ENCODE measurements at places on chromosomes 3 and 15.

- no peak for DNase-seq
Observed at GRCh38 chr15:47820057-47820746, 102.9 kb downstream of the SEMA6D start.

DNA sequence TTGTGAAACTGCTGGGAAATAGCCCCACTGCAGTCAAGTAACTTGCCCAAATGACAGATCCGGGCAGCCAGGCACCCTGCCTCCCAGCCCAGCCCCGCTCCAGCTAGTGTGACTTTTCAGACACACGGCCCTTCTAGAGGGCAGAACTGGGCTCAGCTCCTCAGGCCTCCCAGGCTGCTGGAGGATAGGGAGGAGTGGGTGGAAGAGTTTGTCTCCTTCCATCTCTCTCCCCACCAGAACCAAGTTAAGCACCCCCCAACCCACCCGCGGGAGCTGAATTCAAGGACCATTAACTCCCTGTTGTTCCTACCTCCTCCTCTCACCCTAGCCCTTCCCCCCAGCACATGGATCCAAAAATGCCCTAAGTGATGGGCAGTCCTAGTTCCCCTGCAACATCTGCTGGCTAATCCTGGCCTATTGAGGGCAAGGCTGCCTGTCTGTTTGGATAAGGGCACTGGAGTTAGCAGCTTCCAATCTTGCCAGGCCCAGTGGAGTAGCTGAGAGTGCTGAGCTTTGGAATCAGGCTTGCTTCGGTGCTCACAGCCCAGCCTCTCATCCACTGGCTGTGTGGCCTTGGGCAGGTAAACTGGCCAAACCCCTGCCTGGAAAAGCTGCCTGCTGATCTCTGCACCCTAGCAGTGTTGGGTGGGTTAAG lies 3.1 kb downstream of the CCDC33 start:
- DNase-seq: no peak

DNA sequence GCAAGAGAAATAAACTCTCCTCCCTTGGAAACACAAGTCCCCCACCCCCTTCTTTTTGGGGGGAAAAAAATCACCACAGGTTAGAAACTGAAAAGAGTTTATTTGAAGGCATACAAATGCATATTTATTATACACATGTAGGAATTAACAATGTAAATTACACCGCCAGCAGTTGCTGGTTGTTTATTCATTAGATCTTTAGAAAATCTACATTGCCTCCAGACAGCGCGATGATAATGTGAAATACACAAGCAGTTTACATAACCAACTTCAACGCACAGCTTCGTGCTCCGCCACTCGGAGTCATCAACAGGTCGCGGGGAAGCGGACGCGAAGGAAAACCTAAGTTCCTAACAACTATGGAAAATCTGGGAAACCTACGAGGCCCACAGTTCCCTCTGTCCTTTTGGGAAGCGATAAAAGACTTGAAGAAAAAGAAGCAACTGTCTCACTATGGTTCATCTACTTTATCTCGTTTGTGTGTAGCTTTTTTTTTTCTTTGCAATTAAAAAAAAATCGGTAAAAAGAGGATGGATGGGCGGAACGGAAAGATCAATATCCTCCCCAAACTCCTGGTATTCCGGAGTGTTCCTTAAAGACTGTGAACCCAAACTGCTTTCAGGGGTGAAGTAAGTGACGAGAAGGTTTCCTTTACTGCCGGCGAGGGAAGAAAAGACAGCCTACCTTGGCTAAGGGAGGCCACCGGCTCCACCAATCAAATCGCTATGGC lies 8.4 kb upstream of the FOXB1 start:
- no peak for DNase-seq

DNA sequence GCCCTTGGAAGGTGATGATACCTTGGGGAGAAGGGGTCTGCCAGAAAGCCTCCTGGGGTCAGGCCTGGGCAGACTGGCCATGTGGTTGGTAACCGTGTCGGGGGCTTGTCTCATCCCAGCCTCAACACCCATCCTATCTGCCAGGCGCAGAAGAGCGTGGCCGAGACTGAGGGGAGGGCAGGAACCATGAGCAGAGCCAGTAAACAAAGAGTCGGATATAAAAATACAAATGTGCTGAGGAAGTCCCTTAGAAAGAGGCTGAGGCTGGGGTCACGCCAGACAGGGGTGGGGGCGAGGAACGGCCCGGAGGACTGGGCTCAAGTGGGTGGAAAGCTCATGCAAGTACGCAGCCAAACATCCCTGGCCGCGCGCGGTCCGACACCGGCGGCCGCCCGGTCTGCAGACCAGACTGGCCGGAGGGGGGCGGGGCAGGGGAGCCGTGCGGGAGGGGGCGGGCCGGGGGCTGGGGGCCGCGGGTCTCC lies 1.9 kb downstream of the CAMK2N2 start:
- no peak for DNase-seq

GRCh38 chr3:67030785-67031740 lies 33.0 kb downstream of the KBTBD8 start:
- DNase-seq: no peak

DNA sequence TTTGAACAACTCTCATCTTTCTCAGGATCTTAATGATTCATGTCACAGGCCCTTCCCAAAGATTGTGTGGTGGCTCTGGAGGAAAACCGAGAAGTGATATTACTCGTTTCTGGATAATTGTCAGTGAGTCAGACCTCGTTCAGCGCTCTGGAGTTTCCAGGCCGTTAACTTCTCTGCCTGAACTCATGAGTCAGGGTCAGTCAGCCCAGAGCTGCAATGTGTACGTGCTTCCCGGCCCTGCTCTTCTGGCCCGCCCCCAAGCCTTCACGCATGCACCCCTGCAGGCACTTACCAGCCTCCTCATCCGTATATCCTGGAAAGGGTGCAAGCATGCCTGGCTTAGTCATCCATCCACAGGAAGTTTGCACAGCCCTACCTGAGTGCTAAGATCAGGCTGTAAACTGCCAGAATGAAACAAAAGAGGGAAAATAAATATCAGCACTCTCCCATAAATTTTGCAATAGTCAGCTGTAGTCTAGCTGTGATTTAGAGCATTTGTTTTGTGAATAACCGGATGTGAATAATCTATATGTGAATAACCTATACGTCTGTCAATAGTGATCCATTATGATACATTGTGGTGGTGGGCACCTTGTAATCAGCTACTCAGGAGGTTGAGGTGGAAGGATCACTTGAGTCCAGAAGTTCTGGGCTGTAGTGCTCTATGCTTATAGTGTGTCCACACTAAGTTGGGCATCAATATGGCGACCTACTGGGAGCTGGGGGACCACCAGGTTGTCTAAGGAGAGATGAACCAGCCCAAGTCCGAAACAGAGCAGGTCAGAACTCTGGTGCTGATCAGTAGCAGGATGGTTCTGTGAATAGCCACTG lies 35.3 kb upstream of the SEMA4B start:
- DNase-seq: peak; percentile 64

DNA sequence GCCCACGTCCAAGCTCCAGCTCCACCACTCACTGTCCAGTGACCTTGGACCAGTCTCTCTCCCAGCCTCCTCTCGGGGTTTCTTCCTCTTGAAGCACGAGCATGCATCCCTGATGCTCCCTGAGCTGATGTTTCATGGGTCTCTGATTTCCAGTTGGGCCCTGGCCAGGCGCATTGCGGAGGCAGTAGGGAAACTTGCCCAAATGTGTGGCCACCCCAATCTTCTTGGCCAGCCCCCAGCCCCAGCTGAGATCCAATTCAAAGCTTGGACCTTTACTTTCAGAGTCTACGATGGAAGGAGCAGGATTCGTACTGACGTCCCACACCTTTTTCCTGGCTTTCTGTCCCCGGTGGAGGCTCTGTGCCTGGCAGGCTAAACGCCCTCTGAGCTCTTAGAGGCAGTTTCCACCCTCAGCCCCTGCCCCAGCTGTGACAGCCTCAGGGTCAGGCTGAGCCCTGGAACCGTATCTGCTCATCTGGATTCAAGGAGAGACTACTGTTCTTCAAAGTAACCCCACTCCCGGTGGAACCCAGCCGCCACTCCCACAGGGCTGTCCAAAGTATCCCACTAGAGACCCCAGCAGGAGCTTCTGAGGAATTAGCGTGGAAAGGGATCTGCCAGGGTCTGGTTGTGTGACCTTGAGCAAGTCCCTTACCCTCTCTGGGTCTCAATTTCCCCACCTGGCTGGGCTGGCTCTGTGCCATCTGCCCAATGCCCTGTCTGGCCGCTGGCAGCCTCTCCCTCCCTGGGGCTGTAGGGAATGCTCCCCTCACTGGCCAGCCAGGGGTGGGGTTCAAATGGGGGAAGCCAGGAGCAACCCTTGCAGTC lies 37.4 kb downstream of the CPN2 start:
- peak; percentile 59 for DNase-seq

DNA sequence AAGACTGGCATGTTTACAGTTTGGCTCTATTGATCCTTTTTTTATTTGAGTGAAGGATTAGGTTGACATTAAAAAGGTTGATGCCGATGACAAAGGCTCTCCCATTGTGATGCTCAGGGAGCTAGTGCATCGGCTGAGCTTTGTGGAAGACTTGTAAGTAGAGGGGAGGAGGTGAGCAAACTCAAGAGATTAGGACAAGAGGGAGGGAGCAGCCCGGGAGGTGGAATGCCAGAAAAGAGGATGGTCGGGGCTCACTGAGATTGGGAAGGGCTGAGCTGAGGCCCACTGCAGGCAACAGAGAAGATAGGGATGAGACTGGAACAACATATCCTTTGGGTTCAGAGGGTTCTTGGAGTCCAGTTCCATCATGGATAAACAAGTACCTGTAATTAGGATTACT lies 26.5 kb upstream of the PSMD6 start:
- no peak for DNase-seq

DNA sequence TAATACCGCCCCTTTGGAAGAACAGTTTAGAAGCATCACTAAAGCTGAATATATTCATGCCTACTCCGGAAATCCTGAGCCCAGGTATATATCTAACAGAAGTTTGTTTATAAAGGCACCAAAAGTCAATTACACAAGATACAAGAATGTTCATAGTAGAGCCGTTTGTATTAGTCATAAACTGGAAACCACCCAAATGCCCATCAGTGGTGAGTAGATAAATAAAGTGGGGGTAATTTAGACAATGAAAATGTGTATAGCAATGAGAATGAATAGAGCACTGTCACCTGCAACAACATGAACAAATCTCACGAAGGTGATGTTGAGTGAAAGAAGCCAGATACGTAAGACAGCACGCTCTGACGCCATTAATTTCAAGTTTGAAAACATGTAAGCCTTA lies 68.3 kb upstream of the GLCE start:
- no peak for DNase-seq

- DNase-seq: no peak
Observed at GRCh38 chr3:190323246-190323626, 990 bp upstream of the CLDN1 start.

- no peak for DNase-seq
Observed at GRCh38 chr3:27526614-27527315, 42.6 kb upstream of the SLC4A7 start.

DNA sequence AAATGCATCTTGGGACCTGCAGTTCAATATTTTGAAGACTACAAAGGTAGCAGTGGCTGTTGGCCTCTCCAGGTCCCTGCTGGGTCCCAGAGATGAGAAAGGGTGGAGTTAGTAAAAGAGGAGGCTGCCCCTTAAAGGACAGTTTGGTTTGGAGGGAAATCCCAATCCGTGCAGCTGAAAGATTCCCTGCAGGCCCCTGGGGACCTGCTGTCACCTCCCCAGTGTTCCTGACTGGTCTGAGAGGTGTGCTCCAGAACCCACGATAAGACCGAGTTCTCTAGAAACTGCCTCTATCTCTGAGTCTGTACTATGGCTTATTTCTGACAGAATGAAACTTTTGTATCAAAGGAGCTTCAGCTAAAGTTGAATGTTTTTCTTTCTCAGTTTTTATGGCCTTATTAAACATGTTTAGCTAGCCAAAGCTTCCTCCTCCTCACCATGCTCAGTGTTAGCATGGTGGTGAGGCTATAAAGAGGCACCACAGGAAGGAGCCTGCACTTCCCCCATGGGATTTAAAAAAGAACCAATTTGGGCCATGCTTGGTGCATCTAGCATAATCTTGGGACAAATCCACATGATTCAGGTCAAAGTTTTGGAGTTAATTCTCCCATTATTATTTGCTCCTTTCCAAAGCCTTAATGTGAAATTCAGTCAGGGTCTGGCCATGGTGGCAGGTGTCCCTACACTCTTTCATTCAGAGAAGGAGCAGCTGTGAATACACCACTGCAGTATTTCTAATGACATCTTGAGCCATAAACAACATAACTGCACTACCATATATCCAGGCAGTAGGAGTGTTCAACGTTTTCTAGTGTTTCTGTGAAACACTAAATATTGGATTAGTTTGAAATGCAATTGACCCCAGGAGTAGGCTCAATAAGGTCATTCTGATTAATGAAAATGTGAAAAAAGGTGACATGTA lies 74.4 kb downstream of the ATP1B3 start:
- no peak for DNase-seq
